ENCODE measurements at places on chromosomes 3 and 15.

- DNase-seq, result no peak
Measured at GRCh38 chr3:14471690-14472089, 68.5 kb downstream of the GRIP2 start.

- DNase-seq, result no peak
Measured at GRCh38 chr15:41961595-41962202, 10.7 kb downstream of the EHD4 start.

- no peak for DNase-seq
Measured at GRCh38 chr3:180979961-180980360, 9.6 kb downstream of the DNAJC19 start.

GRCh38 chr15:101390462-101390861 lies 95.4 kb upstream of the SNRPA1 start:
- DNase-seq, result peak; percentile 67

DNA sequence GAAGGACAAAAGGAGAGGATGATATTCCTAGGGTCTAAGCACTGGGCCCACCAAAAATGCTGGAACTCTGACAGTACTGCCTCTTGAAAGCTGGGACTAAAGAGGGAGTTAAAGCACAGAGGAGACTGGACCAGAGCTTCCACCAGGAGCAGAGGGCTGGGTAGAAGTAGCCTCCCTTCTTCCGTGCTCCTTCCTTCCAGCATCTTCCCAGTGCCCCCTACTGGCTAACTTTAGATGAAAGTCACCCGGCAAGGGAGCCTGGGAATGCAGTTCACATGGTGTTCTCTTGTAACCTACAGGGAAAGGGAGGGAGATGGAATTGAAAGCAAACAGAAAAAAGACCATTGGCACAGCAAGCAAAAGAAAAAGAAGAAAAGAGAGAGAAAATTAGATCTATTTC lies 106.1 kb upstream of the COL8A1 start:
- DNase-seq, result peak; percentile 74
